ENCODE measurements at places on chromosomes 5 and 9.
A peak's percentile ranks its signal among the peaks of the same experiment; 100 is the strongest.

DNA sequence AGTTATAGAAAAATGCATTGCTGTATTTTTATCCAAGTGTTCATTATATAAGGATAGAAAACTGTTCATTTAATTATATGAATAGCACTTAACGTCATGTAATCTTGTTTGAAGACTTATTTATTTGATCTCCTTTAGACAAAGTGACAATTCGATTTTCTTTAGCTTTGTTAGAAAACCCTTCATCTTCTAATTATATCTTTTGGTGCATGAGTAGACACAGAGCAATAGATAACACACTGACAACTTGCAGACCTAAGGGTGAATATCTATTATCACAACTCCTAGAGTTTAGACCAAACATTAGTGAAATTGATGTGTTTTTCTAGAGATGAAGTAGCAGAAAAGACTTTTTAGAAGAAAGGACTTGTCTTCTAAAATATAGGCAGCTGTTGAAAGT, 446.4 kb upstream of the SEMA6A start:
- no peak for DNase-seq

DNA sequence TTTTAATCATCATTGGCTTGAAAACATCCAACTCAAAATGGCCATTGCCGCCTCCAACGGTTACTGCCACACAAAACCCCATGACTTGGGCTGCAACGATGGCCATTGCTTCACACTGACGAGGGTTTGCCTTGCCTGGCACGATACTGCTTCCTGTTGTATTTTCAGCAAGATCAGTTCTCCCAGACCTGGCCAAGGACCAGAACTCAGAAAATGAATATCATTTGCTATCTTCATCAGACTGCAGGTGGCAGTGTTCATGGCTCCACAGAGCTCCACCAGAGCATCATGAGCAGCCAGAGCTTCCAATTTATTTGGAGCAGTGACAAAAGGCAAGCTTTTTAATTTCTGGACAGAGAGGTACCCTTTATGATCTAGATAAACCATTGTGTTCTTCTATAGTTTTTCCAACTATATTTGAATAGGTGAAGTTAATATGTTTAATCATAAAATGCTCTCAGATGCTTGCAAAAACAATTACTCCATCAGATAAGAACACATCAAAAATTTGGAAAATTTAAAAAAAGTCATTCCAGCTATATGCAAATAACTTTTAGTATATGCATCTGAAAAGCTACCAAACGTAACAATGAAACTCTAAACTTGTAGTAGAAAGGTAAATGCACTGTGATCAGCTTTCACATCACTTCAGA, 10.4 kb downstream of the AMACR start:
- DNase-seq: peak; percentile 32

DNA sequence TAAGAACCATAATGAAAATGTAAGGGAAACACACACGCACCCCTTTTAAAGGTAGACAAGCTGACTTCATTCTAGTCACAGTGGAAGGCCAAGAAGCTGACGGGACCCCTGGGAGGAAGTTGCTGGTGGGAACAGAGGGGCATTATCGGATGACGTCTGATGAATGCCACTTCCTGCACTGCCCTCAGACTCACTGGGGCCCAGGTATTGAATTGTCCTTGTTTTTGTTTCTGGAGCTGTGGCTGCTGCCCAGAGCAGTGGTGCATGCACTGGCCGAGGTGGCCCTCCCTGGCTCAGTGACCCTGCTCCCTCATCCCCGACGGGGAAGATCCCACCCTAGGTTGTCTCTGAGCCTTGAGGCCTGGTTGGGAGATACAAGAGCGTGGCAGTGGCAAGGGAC, 15.3 kb upstream of the RPL26L1 start:
- DNase-seq: peak; percentile 48

DNA sequence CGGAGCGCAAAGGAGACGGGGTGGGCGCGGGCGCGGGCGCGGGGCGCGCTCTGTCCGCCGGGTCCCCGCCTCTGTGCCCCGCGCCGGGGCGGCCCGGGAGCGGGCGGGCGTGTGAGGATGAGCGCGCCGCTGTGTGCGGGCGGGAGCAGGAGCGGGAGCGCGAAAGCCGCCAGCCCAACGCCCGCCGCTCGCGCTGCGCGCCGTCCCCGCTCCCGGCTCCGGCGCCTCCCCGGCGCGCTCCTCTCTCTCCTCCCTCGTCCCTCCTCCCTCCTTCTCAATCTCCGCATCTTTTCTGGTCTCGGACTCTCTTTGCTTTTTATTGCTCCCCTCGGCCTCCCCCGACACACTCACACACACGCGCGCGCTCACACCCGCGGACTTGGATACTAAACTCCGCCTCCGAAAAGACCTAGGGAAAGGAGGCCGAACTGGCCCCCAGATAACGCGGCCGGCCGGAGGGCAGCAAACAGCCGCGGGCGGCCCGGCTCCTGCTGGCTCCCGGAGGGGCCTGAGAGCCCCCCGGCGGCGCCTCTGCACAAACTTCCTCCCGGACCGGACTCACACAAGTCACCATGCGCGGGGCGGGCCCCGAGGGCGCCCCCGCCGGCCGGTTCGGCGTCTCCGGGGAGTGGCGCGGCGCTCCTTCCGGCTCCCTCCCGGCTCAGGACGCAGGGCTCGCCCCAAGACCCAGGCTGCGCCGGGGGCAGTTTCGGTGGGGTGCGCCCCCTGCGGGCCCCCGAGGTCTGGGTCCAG, at the start of gene FIBCD1:
TSS of gene FIBCD1 (minus strand) at position 596 of the 753 bp plus-strand sequence. CDS start 640 bp downstream, outside the sequence.
- no peak for DNase-seq

DNA sequence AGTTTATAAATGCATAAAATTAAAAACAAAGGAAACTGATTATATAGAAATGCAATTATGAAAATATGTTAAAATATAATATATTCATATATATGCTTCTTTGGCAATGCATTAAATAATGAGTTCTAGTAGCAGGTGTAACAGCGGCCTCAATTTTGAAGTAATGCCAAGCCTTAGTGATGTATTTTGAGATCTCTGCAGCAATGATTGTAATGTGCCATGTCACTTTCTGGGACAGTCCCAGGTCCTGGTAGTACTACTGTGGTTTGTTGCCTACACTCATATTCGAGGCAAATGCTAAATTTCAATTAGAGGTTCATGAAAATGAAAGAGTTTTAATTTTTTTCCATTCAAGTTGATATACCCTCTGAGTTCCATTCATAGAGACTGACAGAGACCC, 75.8 kb upstream of the ORM1 start:
- no peak for DNase-seq

GRCh38 chr9:108086624-108087023, 597.1 kb upstream of the KLF4 start:
- DNase-seq: no peak

DNA sequence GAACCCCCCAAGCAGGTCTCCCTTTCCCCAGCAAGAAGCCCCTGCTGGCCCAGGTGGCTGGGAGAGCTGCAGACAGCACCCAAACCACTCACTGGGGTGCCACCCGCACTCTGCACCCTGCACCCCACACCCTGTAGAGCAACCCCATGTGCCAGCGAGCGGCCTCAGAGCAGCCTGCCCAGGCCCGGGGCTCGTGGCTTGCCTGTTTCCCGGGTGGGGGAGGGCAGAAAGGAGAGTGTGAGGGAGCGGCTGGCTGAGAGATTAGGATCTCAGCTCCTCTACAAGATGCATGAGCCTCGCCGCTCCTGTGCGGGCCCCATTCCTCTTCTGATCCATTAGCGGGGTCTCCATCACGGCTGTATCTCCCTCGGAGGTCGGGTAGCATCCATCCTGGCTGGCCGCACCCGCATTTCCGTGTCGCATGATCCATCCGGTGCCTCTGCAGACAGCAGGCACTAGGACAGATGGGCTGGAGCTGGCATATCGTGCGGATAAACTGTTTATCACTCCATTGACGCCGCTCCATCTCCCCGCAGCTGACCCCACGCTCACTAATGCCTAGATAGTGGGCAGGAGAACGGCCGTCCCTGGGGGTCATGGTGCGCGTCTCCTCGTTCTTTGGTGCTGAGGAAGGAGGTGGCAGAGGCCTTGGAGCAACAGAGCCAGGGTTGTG, 54.4 kb downstream of the MRPL36 start:
- DNase-seq: no peak

DNA sequence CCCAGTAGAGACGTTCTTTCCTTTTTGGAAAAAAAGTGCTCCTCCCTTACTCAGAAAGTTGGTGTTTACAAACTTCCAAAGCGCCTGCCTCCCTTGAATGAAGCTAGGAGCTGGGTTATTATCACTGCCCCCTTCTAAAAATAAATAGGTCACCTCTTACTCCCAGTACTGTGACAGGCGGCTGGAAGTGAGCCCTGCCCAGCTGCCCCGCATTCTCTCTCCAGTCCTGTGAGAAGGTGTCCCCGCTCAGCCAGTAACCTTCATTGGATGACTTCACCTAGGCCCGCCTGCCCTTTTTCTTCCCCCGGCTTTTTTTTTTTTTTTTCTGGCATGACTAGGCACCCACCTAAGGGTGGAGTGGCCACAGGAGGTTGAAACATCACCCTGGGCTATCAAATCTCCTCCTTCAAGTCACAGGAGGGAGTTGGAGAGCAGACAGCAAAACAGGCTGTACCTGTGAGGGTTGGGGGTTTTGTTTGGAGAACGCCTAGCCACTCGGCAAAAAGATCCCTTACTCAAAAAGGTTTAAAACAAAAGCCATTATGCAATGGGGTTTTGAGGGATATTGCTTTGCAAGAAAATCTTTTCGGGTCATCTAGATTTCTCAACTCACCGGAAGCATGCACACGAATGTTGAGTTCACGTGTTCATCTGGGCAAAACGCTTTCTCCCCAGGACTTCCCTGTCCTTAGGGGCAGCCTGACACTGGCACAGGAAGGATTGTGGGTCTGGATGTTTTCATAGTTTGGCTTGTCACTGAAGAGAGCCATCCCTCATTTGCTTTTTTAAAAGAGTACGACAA, 43.3 kb upstream of the ZNF622 start:
- peak; percentile 71 for DNase-seq

- DNase-seq: no peak
Observed at GRCh38 chr9:95389373-95389772, 71.9 kb upstream of the FANCC start.

DNA sequence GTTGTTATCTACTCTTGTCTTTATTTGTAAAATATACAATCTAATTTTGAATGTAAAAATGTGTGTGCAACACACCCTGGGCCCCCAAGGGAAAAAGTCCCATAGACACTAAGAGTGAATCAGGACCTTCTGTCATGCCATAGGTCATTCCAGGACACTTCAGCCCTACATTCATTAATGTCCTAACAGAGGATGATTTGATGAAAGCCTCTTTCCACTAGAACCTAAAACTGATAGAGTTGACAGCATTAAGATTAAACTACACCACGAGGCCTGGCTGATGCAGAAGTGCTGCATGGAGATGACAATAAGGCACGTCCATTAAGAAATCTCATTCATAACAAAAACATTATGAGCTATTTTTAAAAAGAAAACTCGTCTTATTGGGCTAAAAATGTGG, 46.2 kb downstream of the FRMD3 start:
- no peak for DNase-seq

GRCh38 chr9:95446984-95447383, 69.8 kb downstream of the PTCH1 start:
- no peak for DNase-seq

DNA sequence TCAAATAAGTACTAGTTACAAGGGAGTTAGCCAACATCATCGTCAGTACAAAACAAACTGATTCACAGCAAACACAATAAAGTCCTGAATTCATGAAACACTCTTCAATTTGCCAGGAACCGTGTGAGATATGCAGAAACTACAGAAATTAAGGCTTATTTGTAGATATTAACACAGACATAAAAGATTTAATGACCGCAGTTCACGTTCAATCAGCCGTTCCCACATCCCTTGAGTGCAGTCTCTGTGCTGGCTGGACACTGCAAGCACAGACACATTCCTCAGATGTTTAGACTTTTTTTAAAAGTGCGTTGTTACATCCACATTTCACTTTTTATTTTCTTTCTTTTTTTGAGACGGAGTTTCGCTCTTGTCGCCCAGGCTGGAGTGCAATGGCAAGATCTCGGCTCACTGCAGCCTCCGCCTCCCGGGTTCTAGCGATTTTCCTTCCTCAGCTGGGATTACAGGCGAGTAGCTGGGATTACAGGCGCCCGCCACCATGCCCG, 566 bp upstream of the CEP78 start:
- DNase-seq: peak; percentile 60
